ENCODE measurements at places on chromosomes 2 and 18.

GRCh38 chr2:39606585-39606984 is 59.1 kb upstream of the TMEM178A start:
- no peak for DNase-seq

GRCh38 chr2:136787970-136788369 is 22.6 kb downstream of the THSD7B start:
- DNase-seq = no peak

DNA sequence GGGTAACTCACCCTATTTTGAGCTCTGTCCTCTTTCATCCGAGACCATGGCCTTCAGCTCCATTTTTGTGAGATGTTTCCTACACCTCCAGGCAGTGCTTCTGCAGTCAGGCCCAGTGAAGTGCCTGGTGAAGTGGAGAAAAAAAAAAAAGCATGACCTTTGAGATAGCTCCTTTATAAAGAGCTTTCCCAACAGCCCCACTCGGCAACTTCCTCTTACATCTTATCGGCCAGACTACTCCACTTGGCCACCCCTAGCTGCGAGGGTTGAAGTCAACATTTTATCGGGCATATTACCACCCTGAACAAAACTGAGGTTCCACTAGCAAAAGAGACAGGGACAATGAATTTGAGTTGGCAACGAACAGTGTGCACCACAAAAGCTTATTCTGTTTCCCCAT is 124.8 kb upstream of the RNF152 start:
- no peak for DNase-seq

DNA sequence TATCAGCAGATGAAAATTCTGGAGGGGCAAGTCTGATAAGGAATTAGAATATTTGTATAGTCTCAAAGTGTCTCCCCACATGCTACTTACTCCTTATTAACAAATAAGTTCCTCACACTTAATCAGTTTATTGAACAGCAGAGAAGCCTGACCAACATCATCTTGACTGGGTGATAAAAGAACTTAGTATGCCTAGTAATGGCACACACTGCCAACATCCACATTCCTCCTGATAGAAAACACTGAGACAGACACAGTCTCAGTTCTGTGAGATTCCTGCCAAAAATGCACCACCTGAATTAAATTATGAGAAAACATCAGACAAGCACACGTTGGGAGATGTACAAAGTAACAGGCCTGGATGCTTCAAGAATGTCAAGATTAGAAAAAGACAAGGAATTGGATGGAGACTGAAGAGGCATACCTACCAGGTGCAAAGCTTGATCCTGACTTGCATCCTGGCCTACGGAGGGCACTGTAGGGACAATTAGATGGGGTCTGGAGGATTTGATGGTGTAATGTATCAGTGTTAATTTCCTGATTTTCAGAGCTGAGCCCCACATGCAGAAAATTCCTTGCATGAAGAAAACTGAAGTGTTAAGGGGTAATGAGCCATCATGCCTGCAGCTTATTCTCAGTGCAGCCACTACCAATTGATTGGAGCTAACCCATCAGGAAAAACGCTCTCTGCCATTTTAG is 200.4 kb upstream of the SH3BP4 start:
- no peak for DNase-seq

- no peak for DNase-seq
Measured at GRCh38 chr2:32900246-32900973, 46.3 kb upstream of the LTBP1 start.

GRCh38 chr2:98604547-98604946 is 3.8 kb downstream of the COA5 start:
- DNase-seq = no peak

- DNase-seq = no peak
Measured at GRCh38 chr18:34647251-34647650, 62.8 kb upstream of the DTNA start.

- DNase-seq = no peak
Measured at GRCh38 chr18:48705043-48705442, 166.2 kb downstream of the CTIF start.

DNA sequence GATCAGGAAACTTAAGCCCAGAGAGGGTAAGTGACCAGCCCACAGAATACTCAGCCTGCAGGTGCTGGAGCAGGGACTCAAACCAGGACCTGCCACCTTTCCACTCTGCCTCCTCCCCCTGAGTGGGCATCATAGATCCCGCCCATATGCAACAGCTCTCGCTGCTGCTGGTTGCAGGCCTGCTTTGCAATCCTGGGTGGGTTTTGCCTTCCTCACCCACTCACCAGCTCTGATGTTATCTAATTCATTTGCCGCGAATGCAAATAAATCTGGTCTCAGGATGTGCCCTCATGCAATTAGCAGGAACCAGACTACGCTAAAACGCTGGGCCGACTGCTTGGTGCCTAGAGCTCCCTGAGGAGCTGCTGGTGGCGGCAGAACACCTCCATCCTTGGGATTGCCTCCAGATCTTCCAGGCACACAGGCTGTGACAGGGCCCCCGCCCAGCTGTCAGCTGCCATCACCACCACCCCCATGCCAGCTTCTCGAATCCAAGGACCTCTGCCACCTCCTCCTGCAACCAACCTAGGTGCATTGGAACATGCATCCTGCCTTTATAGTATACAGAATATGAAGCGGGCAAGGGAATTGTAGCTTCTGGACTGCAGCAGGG is 28.8 kb downstream of the CNGA3 start:
- DNase-seq = no peak

- DNase-seq = no peak
Measured at GRCh38 chr2:197158591-197159550, 151.7 kb downstream of the ANKRD44 start.

DNA sequence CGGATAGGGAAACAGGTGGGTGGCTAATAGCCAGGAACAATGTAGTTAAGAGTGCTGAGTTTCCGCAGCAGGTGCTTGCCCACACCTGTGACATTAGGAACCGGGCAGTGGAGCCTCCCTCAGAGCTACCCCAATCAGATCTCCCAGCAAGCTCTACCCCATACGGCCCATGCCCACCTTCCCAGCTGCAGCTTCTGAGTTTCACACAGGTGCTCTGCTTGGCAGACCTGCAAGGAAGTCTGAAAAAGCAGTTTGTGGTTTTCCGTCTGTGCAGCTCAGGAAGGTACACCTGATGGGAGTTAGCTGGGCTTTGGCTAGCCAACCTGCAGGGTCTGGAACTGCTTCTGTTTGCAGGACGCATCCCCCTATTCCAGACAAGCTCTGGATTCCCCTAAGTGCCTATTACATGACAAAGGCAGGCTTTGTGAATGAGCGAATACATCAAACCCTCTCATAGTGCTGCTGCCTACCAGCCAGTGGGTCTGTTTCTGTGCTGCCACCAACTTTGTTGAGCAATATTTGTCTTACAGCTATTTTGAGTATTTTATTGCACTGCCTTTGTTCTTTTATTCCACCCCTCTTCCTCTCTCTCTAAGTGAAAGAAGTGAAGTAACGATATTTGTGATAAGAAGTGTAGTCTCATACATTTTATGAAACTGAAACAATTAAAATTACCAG is 24.7 kb upstream of the CEP68 start:
- no peak for DNase-seq

GRCh38 chr18:10789180-10789579 is 263.4 kb downstream of the NAPG start:
- DNase-seq = no peak

- DNase-seq = no peak
Measured at GRCh38 chr2:164782323-164782722, 59.3 kb downstream of the COBLL1 start.

GRCh38 chr2:84427235-84428138 is 31.6 kb downstream of the SUCLG1 start:
- no peak for DNase-seq

DNA sequence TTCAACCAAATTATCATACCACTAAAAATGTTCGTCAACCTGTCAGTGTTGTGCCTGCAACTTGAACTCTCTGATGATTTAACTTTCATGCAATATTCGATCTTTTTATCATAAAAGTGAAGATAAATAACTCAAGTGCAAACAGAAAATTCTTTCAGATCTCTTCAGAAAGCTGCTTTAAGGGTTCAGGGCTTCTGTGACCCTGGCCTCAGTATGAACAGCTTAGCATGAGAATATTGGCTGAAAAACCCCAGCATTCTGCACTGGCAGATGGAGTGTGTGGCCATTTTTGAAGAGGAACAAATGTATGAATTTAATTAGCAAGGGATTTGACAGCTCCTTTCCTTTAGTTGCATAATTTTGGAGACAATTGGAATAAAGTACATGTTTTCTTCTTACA is 851.4 kb upstream of the SOX11 start:
- no peak for DNase-seq

- DNase-seq = peak; percentile 24
Measured at GRCh38 chr18:80147037-80147417, 38.0 kb downstream of the ADNP2 start.

DNA sequence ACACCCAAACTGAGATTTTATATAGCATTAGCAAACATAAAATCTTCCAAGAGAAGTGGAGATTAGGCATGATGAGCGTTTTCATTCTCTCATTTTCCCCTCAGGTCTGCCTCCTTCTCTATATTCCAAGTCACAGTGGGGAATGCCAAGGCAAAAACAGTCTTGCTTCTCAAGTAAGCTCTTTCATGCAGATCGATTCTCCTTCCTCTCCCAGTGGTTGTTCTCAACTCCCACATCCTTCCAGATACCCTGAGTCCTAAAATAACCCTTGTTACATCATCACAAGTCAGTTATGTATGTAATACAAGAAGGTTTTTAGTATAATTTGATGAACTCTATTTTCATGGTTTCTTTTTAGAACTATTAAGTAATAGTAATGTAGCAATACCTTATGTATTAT is 150.6 kb downstream of the TXNL1 start:
- no peak for DNase-seq

DNA sequence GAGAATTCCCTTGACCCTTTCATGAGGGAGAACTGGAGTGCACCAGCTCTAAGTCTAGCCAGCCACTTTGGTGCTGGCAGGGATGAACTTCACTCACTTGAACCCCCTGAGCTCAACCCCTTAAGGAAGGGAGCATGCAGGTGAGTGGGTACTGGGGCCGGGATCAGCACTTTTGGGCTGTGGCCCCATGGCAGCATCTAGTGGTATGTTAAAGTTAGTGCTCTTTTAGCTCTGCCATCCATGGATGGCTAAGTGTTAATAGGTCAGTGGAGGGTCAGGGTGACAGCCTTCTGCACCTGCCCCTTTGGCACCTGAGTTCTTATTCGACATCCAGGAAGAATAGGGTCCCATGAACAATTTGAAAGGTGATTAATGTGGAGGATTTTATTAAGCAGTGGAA is 689.0 kb upstream of the FSHR start:
- peak; percentile 6 for DNase-seq

DNA sequence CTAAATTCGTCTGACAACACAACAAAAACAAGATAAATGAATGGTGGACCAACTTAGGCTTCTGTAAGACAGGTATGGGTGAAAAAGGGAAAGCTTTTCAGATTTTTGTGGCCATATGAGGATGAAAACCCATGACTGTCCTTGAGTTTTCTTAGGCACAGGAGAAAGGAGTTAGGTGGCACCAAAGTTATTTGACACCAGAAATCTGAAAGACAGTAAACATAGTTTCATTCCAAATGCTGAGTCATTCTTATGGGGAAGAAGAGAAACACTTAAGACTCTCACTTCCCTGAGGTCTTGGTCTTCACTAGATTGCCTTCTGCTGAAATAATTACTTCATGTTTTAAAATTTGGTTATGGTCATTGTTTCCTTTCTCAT is 5.2 kb upstream of the GPD2 start:
- peak; percentile 32 for DNase-seq

DNA sequence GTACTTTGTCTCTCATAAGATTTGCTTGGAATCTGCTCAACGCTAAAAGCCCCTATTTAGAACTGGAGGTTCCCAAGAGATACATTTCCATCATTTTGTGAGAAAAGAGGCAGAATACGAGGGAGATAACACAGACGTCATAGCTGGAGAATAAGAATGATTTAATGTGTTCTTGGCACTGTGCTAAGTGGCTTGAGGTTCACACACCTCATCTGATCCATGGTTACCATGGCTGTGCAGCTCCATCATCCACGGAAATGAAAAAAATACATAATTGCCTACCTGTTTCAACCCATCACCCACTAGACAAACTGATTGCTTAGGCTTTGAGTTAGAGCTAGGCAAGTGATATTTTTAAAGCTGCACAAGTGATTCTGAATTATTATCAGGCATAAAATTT is 227.6 kb downstream of the SLC8A1 start:
- no peak for DNase-seq

- no peak for DNase-seq
Measured at GRCh38 chr18:3514312-3515216, 64.6 kb downstream of the TGIF1 start.

DNA sequence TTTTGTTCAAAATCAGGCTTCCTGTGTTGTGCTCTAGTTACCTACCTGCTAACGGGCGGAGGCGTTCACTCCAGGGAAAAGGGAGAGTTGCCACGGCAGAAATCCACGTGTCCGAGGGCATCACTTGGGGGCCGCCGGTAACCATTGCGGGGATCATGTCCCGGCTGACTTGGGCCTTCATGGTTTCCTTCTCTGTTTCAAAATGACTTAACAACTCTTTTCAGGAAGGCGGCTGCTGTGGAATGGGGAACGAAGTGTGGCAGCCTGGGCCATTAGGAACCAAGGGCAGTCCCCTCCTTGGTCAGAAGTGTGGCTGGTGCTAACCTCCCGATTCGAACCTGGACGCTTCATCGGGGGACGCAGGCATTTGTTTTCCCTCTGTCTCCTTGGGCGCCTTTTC is 56.8 kb downstream of the INPP5D start:
- no peak for DNase-seq

DNA sequence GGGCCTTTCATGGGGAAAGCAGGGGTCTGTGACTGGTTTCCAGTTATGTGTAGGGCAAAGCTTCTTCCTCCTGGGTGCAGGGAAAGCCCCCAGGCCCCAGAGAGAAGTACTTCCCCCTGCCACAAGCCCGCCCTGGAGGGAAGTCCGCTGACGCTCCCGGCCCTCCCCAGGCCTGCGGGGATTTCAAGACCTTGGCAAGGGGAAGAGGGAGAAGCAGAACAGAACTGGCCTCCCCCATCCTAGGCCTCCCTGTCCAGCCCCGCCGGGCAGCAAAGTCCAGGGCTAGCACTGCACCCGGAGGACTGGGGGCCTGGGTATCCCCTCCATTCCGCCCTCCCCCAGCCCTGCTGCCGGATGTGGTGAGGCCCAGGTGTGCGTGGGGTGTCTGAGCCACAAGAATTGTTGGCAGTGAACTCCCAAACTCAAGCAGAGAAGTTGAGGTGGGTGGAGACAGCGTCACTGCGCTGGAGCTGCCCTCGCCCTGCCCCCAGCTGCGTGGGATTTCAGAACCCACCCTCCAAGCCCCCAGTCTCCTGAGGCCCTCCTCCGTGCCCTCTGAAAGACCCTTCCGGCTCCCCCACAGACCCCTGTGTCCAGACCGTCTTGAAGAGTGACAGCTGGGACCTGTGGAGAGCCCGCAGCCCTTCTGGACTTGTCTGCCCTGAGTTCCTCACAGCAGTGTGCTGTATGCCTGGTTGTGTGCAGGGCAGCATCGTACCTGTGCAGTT is 1.1 kb upstream of the DUSP2 start:
- no peak for DNase-seq

- DNase-seq = no peak
Measured at GRCh38 chr2:89851583-89851905, 1160.1 kb downstream of the RPIA start.

DNA sequence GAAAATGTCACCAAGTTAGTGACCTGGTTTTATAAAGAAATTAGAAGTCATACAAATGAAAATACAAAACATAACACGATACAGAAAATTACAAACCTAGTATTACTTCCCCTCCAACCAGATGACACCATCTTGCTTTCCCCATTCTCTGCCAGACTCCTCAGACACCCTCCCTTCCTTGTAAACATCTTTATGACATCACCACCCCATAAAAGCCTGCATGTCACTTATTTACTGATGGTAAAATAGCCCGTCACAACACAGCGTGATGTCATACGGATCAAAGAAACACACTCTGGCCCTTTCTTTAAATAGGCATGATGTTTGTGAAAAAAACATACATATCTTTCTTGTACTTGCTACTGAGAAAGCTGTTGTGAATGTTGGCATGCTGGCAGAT is 254.8 kb upstream of the SOX11 start:
- DNase-seq = no peak

Data from RKO (cell line).